HFF-Myc (cell line): ENCODE measurements at places on chromosomes 2 and 18.

GRCh38 chr2:16446706-16447105 is 218.9 kb downstream of the CYRIA start:
- DNase-seq: no peak

GRCh38 chr2:10022041-10022421 is 21.3 kb upstream of the KLF11 start:
- no peak for DNase-seq

DNA sequence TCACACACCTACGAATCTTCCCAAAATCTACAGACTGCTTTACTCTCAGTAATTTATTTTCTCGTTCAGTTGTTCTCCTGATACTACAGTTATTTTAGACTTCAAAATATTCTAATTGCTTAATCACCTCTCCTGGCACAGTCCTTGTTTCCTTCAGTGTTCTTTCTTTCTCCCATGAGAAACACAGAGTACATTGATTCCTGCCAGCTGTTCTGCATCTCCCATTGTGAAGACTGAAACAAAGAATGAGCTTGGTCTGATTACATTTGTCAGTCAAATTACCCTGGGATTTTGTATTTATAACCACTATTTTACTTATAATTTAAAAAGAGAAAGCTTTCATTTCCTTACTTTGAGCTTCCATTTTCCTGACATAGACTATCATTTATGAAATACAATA is 63.9 kb upstream of the TANK start:
- DNase-seq: no peak

DNA sequence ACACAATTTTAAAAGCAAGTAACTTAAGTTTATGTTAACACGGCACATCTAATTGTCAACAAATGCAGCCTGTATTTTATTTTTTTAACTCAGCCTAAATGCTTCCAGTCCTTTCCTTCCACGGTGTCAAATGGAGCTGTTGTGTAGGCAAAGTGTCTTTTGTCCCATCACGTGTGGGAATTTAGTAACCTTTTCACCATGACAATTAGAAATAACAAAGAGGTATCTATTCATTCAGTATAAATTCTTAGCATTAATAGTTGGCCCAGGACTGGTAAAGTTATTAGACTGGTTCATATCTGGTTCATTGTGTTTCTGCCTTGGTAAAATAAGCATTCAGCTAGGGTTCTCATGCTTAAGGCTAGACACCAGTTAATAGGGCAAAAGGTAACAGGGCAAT is 47.9 kb downstream of the FRZB start:
- no peak for DNase-seq

- DNase-seq: no peak
Measured at GRCh38 chr2:27152102-27152795, 3.4 kb downstream of the TCF23 start.

GRCh38 chr2:60275958-60276357 is 277.5 kb downstream of the BCL11A start:
- no peak for DNase-seq

DNA sequence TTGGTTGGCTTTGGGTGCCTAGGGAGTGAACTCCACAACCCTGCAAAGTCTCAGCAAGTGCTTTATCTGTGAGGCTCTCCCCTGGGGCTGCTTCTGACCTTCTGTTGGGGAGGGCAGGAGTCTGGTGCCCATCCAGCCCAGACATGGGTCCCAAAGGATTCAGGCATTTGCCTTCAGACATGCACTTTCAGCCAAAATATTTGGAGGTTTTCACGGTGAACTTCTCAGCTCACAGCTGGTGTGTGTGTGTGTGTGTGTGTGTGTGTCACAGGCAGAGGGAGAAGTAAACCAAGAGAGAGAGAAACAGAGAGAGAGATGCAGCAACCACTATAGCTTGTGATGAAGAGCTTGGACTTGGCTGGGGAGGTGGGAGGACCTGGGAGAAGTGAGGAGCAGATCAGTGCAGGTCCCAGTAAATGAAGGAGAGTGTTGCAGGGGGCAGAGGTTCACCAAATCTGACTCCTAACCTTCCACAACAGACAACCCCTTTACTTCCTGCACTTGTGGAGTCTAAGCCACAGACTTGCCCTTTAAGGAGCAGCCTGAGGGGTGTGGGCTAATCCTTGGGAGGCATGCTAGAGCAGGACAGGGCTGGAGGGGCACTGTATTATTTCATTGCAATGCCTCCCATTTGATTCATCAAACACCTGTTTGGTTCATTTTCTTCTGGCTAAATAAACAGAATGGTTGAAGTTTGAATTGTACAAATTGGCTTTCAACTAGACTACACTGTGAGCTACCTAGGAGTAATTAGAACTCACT is 14.1 kb downstream of the SLC9A4 start:
- DNase-seq: no peak

- DNase-seq: no peak
Measured at GRCh38 chr2:235694721-235695601, 201.1 kb downstream of the AGAP1 start.

GRCh38 chr2:186325827-186326535 is 160.1 kb upstream of the ZC3H15 start:
- DNase-seq: no peak

DNA sequence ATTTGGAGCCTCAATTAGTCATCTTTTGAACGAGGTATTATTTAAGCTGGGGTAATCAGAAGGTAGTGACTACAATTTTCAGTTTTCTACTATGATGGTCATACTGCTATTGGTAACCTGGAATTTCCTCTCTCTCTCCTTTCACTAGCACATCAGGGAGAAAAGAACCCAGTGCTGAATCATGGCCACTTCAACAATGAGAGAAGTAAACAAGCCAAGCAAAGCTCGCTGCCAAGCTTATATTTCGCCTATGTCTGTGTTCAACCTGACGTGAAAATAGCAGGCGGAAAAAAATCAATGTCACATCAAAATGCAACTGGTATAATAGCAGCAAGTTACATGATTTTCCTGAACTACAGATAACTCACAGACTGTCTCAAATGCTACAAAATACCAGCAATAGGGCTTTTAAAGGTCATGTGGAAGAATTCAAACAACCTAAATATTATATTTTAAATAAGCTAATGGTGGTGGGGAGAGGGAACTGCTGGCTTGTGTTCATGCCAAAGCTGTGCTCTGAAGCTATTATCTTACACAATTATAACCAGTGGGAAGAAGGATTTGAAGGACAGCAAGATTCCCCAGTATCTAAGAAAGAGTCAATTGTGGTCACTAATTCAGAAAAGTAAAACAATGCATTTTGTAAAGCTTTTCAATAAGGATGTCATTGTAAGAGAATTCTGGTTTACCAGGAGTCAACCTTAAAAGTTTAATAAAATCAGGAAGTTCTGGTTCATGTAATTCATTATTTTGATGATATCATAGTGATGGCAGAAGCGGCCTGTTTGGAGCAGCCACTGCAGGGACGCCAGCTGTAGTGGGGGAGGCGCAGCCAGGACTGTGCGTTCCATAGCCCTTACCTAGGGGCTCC is 38.0 kb downstream of the RNF152 start:
- DNase-seq: no peak

- no peak for DNase-seq
Measured at GRCh38 chr18:11752116-11752911, 63.2 kb downstream of the GNAL start.

- no peak for DNase-seq
Measured at GRCh38 chr2:23423873-23424680, 39.1 kb downstream of the KLHL29 start.

- DNase-seq: no peak
Measured at GRCh38 chr2:159890551-159891266, 92.7 kb upstream of the CD302 start.

DNA sequence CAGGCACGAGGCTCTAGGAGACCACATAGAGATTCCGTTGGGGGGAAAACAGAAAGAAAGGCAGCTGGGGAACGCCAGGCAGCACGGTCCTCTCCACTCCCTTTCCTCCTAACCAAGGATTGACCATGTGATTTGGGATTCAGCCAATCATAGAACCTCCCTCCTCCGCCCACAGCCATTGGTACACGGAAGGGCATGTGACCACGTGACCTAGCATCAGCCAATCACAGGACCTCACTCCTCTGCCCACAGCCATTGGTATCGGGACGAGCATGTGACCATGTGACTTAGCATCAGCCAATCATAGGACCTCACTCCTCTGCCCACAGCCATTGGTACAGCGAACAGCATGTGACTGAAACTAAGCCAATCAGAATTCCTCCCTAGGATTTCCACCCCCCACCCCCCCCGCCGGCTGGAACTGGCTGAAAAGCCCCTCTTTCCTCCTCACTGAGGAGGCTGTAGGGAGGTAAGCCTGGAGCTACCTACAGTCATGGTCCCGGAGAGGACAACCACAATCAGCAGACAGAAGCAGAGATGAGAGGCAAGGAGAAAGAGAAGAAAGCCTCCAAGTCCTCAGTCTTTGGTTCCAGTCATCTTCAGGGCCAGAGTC is 7.6 kb downstream of the SERPINE2 start:
- DNase-seq: no peak

DNA sequence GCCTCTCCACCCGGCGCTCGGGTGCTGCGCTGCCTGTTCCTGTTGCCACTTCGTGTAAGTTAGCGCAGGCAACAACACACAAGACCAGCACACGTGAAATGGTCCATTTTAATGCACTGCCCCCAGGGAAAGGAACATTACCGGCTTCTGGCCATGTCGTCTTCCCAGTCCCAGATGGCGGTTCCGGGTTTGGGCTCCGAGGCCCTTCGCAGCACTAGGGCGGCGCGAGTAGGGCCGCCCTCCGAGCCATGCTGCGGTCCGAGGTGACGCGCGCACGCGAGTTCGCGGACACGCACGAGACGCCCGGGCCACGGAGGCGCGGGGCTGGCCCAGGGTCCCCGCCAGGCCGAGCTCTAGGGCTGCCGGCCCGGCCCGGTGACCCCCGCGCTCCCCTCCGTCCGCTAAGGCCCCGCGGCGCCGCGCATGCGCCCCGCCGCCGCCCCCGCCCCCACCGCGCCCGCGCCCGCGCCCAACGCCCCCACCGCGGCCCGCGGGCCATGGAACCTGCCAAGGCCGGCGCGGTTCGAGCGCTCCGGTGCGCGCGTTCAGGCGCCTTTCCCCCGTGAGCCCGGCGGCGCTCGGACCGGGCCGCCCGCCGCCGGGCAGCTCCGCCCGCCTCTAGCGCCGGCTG is 367 bp upstream of the ZNF236 start:
- DNase-seq: no peak

DNA sequence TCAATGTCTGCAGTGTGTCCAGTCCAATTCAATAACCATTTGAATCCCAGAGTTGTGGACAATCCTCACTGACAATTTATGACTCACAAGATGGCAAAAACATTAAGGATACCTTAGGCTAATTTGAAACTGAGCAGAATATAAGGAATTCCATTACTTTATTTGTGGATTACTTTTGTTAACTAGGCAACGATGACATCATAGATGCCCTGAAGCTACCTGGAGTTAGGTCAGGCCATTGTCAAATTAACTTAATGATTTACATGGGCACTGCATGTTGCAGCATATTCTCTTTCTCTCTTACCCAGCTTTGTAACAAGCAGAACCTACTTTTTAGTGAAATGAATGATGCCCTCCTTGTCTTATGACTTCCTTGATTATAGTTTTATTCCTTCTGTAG is 100.0 kb upstream of the CDCA7 start:
- no peak for DNase-seq

DNA sequence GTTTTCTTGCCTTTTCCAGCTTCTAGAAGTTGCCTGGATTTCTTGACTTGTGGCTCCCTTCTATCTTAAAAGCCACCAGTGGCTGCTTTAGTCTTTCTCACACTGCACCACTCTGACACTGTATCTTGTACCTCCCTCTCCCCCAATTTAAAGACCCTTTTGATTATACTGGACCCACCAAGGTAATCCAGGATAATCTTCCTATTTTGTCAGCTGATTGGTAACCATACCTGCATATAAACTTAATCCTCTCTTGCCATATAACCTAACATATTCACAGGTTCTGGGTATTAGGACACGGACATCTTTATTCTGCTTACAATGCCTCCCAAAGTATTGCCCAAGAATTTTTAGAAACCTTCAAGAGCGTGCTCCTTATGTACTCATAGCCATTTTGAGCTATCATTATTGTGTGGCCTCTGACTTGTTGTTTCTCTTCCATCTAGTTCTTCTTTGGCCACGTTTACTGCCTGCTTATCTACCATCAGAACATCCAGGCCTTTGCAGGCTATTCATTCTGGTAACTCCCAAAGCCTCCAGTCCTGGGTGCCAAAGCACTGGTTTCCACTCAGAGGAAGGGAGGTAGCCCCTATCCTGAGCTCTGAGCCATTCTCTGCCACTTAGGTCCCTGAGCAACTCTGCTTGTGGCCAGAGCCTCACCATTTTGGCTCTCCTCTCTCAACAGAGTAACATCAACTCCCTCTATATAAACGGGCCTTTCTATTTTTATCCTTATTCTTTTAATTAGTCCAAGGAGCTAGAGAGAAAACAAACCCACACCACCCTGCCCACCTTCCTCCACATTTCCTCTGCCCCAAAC is 70.8 kb downstream of the MYO3B start:
- no peak for DNase-seq

- DNase-seq: no peak
Measured at GRCh38 chr18:2985628-2986027, 27.3 kb downstream of the LPIN2 start.

GRCh38 chr2:24543252-24543651 is 52.2 kb downstream of the NCOA1 start:
- DNase-seq: no peak

DNA sequence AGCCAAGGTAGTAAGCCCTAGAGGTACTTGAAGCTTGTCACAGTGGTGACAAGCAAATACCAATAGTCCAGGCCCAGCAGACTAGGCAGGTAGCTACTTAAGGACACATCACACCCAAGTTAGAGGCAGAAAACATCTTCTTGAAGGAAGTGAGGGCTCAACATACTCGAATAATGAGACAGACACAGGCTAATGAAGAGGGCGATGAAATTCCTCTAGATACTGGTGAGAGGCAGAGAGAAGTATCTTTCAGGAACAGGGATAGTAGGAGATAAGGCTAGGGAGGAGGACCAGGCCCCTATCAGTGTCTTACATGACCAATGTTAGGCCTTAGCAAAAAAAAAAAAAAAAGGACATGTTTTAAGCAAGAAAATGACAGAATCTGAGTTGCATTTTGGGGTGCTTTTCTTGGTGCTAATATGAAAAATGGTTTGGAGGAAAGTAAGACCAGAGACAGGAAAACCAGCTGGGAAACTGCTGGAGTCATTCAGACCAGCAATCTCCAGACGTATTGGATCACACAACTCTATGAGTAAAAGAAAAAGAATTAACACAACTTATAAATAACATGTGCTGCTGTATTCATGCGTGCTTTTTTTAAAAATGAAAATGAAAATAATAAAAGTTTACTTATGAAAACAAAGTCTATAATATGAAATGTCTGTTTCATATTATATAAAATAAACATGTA is 37.7 kb downstream of the COBLL1 start:
- DNase-seq: no peak
